Esophagus squamous epithelium (tissue), 5 donors: ENCODE measurements at places on chromosomes 12 and 14.

DNA sequence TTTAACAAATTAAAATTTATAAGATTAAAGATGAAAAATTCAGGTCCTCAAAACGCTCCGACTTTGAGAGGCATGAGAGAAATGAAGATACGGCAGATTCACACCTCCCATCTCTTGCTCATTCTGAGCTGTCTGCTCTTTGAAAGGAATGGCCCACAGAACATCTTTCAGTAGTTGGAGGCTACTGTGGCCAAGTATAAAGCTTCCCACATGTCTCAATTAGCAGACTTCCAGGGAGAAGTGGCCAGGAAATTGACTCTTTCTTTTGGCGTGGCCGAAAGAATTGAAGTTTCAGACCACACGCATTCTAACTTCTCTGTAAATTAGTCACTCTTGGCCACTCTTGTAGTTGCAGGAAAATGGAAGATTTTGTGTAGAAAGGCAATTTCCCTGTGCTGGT, 129.2 kb downstream of the DIP2B start:
- no peak for DNase-seq

DNA sequence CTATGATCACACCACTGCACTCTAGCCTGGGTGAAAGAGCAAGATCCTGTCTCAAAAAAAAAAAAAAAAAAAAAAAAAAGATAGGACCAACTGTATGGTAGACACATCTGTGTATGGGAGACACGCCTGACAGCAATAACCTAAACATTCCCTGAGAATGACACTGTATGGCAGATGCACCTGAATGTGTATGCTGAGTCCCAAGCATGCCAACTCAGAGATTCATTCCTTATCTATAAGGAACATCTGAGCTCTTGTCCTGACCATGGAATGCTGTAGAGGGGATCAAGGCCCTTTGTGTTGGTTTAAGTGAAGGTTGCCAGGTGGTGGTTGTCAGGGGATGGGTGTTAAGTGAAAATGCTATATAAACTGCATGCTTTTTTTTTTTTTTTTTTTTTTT, 19.2 kb upstream of the LGALS3 start:
- no peak for DNase-seq

GRCh38 chr12:58106195-58106594, 164.8 kb downstream of the ATP23 start:
- DNase-seq = no peak

DNA sequence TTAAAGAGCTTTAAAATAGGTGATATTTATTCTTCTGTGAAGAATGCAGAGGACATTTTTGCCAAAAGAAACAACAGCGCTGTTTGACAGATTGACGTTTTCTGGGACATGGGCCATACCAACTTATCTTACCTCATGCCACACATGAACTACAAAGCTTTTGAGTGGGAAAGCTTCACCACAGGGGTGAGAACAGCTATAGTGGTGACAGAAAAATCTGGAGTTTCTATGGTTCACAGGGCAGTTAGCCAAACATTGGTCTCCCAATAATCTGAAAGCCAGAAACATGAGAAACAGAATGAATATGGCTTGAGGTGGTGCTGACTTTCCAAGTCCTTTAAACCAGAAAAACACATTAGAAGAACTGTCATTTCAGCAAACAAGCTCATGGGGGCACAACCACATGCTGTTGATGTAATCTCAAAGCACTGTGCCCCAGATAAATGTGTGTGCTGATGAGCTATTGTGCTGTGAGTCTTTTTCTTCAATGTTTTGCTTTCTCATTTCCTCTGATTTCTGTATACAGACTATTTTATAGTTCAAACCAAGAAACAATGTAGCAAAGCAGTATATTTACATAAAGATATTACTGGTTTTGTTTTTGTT, 905.4 kb downstream of the SLC16A7 start:
- DNase-seq = no peak

DNA sequence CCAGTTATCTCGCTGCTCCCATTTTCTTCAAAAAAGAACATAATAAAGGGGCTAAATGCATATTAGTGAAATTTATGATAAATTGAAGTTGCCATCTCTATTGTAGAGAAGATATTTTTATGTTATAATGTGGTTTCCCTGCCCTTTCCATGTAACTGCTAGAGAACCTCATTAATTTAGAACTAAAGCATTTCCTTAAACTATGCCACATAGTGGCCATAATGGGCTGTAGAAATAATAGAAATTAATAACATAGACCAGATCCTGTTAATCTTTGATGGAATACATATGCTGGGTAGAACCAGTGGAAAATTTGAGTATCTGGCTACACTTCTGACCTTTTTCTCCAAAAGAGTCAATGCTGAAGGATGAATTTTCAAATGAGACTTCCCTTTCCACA, 376.7 kb downstream of the PDZRN4 start:
- no peak for DNase-seq
